Activated naive CD4-positive, alpha-beta T cell treated with anti-CD3 and anti-CD28 coated beads, Interleukin-2, amount 10 ng/mL, durations not matched to agents 7 days and 5 days (primary cell): ENCODE measurements at places on chromosomes 4 and X.

DNA sequence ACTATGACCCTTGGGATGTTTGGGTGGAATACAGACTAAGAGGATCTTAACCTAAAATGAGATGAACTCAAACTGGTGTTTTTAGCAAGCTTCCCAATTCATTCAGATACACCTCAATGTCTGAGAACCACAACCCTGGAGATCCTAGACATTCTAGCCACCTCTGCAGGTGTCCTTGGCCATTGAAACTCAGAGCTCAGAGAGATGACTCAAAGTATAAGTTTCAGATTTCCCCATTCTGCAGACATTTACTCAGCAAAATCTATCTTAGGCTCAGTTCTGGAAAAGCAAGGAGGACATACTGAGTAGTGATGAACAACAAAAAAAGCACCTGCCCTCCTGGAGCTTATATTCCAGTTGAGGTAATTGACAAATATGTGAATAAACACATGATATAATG, 47.8 kb downstream of the COMMD8 start:
- DNase-seq, result no peak

DNA sequence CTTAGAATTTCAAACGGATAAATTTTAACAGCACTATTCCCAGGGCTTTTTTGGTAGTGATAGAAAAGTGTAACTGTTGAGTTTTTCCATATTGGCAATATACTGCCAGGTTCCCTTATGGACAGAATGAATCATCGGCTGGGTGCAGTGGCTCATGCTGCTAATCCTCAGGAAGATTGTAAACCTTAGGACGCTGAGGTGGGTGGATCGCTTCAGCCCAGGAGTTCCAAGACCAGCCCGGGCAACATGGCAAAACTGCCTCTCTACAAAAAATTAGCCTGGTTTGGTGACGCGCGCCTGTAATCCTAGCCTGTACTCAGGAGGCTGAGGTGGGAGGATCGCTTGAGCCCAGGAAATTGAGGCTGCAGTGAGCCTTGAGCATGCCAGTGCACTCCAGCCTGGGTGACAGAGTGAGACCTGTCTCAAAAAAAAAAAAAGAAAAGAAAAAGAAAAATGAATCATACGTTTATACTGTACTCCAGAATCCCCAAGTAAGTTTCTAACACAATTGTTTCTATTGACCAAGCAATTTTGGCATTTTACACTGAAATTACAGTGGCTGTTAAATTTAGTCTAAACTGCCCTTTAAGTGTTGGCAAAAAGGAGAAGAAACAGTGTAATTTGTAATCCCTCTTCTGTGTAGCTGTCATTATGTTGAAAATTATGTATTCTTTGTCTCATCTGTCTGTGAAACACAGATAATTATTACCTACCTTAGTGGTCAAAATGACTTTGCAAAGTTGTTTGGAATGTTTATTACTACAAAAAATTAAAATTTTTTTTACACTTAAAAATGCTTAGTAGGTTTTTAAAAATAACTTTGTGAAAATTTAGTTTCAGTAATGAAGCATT, 1.8 kb downstream of the SLC30A9 start:
- DNase-seq, result no peak

DNA sequence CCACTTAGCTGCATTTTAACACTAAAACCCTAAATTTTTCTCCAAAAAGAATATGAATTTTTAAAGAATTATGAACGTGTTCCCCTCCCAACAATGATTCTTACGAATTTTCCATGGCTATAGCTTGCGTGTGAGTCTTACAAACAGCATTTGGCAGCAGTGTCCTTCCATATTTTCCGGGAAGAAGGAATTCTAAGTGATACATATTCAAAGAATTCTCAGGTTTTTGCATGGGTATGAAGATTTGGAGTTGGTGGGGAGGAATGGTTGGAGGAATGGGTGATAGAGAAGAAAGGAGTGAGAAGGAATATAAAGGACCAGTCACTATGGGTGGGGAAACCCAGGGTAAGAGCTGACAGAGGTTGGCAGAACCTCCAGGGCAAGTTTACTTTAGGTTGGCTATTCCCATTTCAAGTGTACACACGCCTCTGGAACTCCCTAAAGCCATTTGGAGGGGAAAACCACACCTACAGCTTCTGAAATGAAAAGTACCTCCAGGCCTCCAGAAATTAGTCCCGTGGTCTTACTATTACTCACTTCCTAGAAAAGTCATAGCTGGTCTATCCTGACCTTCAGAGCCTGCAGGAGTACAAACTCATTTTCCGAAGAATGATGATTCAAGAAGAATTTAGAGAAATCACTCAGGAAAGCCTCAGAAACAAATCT, 420.8 kb upstream of the DIPK2B start:
- DNase-seq, result no peak

GRCh38 chr4:8167815-8168214, 9.2 kb upstream of the ABLIM2 start:
- no peak for DNase-seq

DNA sequence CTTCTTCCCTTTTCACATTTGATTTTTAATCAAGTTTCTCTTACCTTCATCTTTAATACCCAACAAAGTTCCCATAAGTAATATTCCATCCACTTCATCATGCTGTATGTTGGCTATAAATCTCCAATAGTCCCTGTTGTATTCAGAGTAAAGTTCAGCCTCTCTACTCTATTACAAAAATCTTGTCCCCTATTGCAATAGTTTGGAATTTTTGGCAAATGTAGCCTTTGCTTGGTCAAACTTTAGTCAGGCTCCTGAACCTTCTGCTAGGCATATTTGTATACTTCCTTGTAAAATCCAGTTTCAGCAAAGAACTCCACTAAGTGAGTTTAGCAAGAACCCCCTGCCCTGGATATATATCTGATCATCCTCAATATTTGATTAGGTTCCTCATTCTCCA, 54.0 kb upstream of the PACRGL start:
- no peak for DNase-seq

GRCh38 chr4:73653695-73654106, 33.5 kb upstream of the RASSF6 start:
- peak; percentile 24 for DNase-seq

GRCh38 chr4:57344296-57344695, 234.1 kb upstream of the IGFBP7 start:
- DNase-seq, result no peak

DNA sequence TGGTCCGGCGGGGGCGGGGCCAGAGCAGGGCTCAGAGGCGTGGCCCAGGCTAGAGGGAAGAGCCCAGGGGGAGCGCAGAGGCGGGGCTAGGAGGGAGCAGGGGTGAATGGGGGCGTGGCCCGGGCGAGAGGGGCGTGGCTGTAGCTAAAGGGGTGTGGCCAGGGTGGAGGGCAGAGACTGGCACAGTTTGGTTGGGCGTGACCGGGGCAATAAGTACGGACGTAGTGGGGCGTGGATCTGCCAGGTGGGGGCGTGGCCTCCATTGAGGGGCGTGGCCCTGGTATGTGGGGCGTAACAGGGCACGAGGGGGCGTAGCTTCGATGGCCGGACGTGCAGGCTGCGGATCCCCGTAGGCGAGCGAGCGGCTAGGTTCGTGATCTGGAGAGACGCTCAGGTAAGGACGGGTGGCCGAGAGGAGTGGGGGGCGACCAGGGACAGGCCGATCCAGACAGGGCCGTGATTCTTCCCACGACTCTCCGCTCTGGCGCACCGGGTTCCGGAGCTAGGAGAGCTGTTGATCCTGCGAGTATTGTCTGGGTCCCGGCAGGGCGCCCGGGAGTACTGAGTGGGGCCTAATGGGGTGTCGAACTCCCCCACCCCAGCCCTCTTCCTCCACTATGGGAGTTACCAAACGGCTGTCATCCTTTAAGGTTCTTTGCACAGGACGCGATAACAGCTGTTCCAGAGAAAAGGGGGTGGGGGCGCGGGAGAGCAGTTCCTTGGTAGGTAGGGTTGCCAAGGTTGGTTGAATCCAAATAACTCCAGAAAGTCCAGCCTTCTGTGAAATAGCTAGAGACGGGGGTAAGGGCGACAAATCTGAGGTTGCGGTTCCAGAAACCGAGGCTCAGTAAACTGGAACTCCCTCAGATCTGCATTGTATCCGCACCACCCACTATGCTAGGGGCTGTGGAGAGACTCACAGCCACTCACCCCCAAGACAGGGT, at the start of gene CA5B:
Gene CA5B (plus strand): TSS at position 312 of the 944 bp plus-strand sequence. CDS start 11,754 bp downstream, outside the sequence.
- peak; percentile 96 for DNase-seq

- DNase-seq, result no peak
Observed at GRCh38 chrX:17072301-17072700, 125.8 kb downstream of the REPS2 start.
